ENCODE measurements at places on chromosomes 6 and 20.

DNA sequence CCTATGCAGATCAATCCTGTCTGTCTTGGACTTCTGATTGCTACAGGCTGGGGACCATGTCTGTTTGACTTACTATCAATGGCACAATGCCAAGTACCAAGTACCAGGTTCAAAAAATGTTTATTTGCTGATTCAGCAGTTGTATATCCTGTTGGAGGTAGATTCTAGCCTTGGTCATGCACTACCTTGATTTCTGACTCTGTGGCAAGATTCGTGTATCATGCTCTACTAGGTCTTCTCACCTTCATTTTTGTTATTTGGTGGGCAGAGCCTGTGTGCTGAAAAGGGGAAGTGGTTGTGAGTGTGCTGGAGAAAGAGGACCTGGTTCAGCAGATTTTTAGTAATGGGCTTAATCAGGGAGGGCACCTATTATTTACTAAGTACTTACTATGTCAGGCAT lies 192.4 kb upstream of the MYLIP start:
- H3K36me3 ChIP-seq: no peaks in the 10 kb centered on the region
- H3K27me3 ChIP-seq: no peaks in the 10 kb centered on the region
- no peaks in the 10 kb centered on the region for H3K4me1 ChIP-seq
- no peak overlapping the region for H3K4me3 ChIP-seq
- DNase-seq: no peak
- no peak overlapping the region for H3K27ac ChIP-seq

DNA sequence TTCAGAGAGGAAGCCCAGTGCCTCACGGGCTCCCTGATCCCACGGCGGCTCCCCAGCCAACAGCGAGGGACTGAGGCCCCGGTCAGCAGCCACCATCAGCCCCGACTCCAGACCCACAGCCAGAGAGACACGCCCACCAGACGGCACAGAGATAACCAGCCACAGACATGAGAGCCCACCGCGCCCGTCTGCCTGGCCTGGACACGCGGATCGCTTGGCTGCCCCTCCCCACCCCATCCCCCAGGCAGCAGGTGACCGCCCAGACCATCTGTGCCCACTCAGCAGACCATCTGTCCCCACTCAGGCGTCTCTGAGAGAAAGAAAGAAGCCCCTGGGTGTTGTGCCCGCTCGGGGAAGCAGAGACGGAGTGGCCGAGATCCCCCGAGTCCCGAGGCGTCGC lies 55.5 kb upstream of the CHRNA4 start:
- H3K4me3 ChIP-seq: no peak overlapping the region
- DNase-seq: no peak
- peaks cover 5% of the 10 kb centered on the region for H3K4me1 ChIP-seq
- no peaks in the 10 kb centered on the region for H3K36me3 ChIP-seq
- no peak overlapping the region for H3K27ac ChIP-seq

- H3K27me3 ChIP-seq: no peaks in the 10 kb centered on the region
- no peak overlapping the region for H3K27ac ChIP-seq
- no peaks in the 10 kb centered on the region for H3K36me3 ChIP-seq
- no peaks in the 10 kb centered on the region for H3K4me1 ChIP-seq
- H3K4me3 ChIP-seq: no peak overlapping the region
Measured at GRCh38 chr6:113169484-113169883, 687.7 kb upstream of the MARCKS start.

GRCh38 chr20:57375652-57376230 lies 15.5 kb upstream of the RBM38 start:
- H3K4me1 ChIP-seq: no peaks in the 10 kb centered on the region
- no peaks in the 10 kb centered on the region for H3K36me3 ChIP-seq
- no peak for DNase-seq
- no peaks in the 10 kb centered on the region for H3K27me3 ChIP-seq

- DNase-seq: no peak
- H3K4me1 ChIP-seq: no peaks in the 10 kb centered on the region
- H3K4me3 ChIP-seq: no peak overlapping the region
- no peak overlapping the region for H3K27ac ChIP-seq
Measured at GRCh38 chr20:58168843-58169242, 59.6 kb downstream of the ANKRD60 start.

DNA sequence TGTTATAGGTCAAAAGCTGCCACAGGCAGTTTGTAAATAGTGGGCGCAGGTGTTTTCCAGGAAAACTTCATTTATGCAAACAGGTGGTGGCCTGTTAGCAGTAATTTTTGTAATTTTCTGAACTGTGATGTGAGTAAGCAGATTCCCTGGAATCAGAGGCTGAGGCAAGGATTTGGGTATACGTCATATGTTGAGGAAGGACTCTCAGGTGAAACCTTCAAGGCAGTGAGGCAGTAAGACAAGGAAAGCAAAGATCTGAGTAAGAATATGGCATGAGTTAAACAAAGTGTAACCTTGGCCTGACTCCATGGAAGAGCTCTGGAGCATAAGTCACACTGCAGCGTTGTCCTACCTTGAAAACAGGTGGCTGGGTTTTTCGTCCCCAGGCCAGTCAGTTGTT lies 291.1 kb upstream of the BTBD3 start:
- no peaks in the 10 kb centered on the region for H3K4me1 ChIP-seq
- no peak overlapping the region for H3K4me3 ChIP-seq
- H3K27me3 ChIP-seq: no peaks in the 10 kb centered on the region
- no peak for DNase-seq

DNA sequence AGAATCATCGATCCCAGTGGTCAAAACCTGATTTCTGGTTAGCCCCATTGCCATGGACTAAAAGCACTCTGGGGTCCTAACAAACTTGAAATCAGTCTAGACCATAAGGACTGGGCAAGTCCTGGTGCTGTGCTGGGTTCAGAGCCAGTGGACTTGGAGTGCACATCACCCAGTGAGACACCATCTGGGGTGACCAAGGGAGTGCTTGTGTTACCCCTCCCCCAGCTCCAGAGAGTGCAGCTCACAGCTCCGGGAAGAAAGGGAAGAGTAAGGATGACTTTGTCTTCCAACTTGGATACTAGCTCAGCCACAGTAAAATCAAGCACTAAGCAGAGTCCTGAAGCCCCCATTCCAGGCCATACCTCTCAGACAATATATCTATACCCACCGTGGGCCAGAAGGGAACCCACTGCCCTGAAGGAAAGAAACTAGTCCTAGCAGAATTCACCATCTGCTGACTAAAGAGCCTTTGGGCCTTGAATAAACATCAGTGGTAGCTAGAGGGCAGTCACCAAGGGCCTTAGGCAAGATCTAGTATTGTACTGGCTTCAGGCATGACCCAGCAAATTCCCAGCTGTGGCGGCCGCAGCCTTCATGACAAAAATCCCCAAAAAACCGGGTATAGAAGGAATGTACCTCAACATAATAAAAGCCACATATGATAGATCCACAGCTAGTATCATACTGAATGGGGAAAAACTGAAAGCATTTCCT lies 153.5 kb upstream of the OGFRL1 start:
- no peaks in the 10 kb centered on the region for H3K4me1 ChIP-seq
- peak; percentile 23 for DNase-seq
- H3K27ac ChIP-seq: no peak overlapping the region
- no peaks in the 10 kb centered on the region for H3K36me3 ChIP-seq
- no peak overlapping the region for H3K4me3 ChIP-seq
- H3K27me3 ChIP-seq: no peaks in the 10 kb centered on the region

GRCh38 chr6:41713650-41714291 lies 21.6 kb downstream of the TFEB start:
- H3K4me1 ChIP-seq: no peaks in the 10 kb centered on the region
- no peaks in the 10 kb centered on the region for H3K27me3 ChIP-seq
- no peaks in the 10 kb centered on the region for H3K36me3 ChIP-seq
- no peak overlapping the region for H3K4me3 ChIP-seq
- no peak for DNase-seq

DNA sequence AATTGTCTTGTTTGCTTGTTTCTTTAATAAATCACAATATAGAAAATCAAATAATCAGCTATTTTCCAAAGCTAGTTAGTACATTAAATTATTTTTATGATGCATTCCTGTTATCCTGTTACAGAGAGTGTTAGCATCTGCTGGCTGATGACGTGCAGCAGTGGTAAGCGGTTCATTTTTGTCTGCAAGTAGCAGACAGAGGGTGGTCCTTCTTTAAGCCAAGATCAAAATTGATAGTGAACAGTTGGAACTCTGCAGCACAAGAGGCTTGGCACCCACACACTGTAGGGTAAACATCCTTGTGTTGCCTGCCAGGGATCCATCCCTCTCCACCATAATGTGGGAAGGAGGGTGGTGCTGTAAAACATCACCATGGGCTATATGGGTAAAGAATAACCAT lies 158.3 kb downstream of the FRK start:
- no peak overlapping the region for H3K4me3 ChIP-seq
- H3K27me3 ChIP-seq: no peaks in the 10 kb centered on the region
- DNase-seq: no peak
- H3K4me1 ChIP-seq: peaks cover 5% of the 10 kb centered on the region
- H3K36me3 ChIP-seq: no peaks in the 10 kb centered on the region
- no peak overlapping the region for H3K27ac ChIP-seq

DNA sequence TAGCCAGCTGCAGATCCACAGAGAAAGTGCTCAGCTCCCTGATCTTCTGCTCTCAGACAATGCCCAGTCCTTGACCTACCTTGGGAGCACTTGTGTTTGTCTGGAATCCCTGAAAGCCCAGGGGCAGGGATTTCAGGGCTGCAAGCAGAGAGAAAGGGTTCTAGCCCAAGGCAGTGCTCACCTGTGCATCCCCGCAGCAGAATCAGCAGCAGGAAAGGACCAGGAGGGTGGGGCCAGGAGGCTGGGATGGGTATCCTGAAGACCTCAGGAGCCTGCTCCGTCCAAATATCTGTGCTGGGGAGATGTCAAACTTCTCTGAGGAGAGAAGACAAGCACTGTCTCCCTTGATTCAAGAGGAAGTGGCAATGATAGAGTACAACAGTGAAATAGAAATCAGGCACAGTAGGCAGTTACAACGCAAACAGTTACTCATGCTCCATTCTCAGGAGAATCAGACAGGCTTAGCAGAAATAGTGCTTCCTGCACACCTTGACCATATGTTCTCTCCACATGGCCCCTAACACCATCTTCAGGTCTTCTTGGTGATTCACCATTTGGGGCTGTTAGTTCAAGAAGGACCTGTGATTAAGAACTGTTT lies 28.7 kb upstream of the SIRPG start:
- H3K27me3 ChIP-seq: peaks cover 64% of the 10 kb centered on the region
- no peak overlapping the region for H3K4me3 ChIP-seq
- no peaks in the 10 kb centered on the region for H3K36me3 ChIP-seq
- no peak overlapping the region for H3K27ac ChIP-seq

DNA sequence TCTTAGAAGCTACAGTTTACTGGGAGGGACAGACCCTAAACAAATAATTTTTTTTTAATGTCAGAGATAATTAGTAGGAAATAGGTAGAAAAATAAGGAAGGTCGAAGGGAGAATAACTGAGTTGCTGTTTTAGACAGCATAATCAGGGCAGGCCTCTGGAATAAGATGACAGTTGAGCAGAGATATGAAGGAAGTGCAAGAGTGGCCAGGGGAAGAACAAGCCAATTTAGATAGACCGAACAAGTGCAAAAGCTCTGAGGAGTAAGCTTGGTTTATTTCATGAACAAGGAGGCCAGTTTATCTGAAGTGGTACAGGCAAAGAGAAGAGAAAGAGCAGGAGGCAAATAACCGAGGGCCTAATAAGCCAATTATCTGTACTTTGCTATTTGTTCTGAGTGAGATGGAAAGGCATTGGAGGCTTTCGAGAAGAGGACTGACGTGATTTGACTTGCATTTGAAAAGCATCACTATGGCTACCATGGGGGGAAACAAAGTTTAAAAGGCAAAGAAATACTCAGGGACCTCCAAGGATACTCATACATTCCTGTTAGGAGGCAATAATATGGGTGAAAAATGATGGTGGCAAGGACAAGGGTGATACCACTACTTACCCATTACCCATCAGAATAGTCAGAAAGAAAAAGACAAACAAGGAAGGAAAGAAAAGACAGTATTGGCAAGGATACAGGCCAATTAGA lies 19.7 kb downstream of the PROCR start:
- peaks cover 4% of the 10 kb centered on the region for H3K4me1 ChIP-seq
- H3K27ac ChIP-seq: no peak overlapping the region
- H3K27me3 ChIP-seq: no peaks in the 10 kb centered on the region
- DNase-seq: no peak

DNA sequence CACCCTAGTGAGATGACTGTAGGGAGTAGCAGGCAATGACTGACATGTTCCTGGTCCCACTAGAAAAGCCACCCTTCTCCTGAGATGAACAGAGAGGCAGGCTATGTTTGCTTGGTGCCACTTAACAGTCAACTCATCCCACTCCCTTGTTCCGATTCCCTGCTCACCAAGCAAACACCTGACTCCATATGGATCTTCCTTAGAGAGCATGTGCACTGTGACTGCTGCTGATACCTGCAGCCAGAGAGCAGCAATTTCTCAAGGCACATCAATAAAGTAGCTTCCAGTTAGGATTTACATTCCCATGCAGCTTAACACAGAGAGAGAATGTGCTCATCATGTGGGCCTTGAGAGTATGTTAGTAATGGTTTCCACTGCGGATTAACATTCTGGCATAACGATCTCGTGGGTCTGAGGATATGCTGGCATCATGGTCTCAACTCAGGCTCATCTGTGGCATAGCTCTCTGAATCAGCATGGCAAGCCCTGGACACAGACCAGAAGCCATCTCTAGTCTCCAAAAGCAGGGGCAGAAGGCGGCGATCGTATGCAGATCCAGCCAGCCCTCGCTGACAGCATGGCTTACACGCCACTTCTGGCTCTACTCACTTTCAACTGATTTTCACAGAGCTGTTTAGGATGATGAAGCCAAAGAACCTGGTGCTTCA lies 43.9 kb downstream of the ATXN1 start:
- no peak overlapping the region for H3K27ac ChIP-seq
- no peaks in the 10 kb centered on the region for H3K36me3 ChIP-seq
- no peaks in the 10 kb centered on the region for H3K27me3 ChIP-seq

DNA sequence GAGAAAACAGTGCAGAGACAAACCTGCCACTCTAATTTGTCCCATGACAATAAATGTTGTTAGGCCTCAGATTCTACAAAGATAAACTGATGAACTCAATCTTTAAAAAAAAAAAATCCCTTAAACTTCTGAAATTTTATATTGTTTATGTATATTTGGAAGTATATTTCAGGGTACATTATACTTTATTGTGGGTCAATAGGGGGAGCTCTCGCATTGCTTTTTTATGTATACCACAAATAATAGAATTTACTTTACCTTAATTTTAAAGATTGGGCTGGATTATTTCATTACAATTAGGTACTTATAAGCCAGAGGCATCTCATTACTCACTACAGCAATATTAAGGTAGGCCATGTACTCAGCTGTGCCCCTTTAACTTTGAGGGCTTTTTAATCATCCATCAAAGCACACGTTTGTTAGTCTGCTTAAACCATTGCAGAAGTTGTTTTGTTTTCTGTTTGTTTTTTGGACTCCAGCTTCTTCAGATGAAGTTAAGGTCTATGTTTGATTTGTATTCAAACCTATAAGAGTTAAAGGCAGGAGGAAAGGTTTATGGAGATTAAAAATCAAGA lies 56.3 kb upstream of the EYA4 start:
- H3K27me3 ChIP-seq: no peaks in the 10 kb centered on the region
- H3K4me1 ChIP-seq: peaks cover 20% of the 10 kb centered on the region
- DNase-seq: peak; percentile 29
- H3K4me3 ChIP-seq: no peak overlapping the region
- H3K36me3 ChIP-seq: no peaks in the 10 kb centered on the region
- no peak overlapping the region for H3K27ac ChIP-seq

Data from neural progenitor cell (in vitro differentiated cells).